ENCODE measurements at places on chromosomes 7 and 10. TPM values are rescaled to one million over a fixed set of nuclear protein-coding genes. Genes with fewer than 3 reads are reported as not detected.

DNA sequence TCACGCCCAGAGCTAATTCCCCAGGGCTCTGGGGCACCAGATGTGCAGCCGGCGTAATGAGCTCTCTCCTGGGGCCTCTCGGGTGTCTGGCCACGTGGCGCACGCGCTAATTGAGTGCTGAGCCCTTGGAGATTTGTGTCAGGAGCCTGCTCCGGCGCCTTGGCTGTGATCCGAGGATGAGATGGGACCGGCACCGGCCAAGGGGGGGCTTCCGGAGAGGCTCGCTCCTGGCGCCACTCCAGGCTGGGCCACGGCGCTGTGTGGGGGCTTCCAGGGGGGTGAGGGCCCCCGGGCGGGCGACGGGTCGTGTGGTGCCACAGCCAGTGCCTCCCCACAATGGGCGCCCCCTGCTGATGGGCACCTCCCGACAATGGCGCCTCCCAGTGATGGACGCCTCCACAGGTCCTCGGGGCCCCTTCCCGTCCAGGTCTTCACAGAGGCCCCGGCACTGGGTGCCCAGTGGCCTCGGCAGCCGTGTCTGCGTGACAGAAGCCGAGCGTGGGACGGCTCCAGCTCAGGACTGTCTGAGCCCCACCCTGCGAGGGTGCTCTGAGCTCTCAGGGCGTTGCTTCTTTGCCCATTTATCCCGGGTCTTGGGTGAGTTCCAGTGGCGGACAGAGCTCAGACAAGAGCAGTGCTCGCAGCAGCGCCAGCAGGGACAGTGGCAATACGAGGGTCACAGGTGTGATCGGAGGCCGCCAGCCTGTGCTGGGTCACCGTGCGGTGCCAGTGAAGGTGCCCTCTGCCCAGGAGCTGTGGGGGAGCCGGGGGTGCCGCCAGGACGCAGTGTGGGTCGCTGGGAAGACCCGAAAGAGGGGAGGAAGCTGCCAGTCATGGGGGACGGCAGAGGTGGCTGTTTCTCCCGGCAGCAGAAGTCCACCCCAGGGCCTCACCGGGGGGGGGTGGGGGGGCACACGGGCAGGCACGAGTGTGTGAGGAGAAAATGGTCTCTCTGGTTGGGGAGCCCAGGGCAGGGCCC, 8.2 kb upstream of the NKX6-2 start:
- H3K4me3 ChIP-seq, result no peak overlapping the region
- no peaks in the 10 kb centered on the region for H3K36me3 ChIP-seq
- H3K27ac ChIP-seq, result no peak overlapping the region
- no peaks in the 10 kb centered on the region for H3K27me3 ChIP-seq

DNA sequence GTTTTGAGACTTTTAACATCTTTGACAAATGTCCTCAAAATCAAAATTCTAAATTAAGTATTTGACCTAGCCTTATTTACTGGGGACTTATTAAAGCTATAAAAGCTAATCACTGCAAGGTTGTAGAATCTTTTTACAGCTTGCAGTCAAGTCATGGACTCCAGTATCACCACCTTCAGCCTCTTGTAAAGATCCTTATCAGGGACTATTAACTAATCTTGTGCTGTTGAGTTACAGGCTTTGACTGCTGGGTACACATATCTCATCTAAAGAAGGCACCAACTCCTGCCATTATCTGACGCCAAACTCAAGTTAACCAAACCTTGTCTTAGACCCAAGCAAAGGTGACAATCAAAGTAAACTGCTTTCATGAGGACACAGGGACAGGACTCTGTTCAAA, 621.0 kb upstream of the IGFBP3 start:
- no peaks in the 10 kb centered on the region for H3K36me3 ChIP-seq
- no peak overlapping the region for H3K27ac ChIP-seq
- no peak for DNase-seq
- H3K27me3 ChIP-seq, result no peaks in the 10 kb centered on the region
- no peaks in the 10 kb centered on the region for H3K4me1 ChIP-seq

Gene ANKRD61
- not detected for total RNA-seq

Gene CLRN3
- total RNA-seq, result not detected

DNA sequence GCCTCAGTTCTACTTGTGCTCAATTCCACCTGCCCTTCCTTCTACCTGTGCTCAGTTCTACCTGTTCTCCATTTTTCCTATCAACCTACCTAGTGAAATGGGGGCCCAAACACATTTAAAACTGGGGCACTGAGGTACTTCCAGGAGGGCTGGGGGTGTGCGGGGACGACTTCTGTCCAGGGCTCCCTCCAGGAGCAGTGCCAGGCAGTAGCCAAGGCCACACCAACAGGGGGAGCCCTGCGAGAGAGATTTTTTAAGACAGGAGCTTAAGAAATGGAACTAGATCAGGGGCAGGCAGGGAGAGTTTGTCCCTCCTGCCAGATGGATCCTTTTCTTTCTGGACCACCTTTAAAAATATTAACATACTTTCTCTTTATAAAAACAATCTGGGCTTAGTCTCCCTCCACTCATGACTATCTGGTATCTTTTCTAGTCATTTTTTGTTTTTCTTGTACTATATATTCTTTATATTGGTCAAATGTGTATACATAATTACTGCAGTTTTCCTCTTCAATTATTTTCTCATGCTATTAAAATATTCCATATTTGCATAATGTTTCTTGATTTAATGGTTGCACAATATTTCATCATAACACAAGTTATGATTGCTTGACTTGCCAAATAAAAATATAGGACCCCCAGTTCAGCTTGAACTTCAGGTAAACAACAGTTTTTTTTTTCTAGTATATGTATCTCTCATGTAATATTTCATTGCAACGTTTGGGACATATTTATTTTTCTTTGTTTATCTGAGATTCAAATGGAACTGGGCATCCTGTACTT, 47.3 kb upstream of the INSYN2A start:
- no peaks in the 10 kb centered on the region for H3K4me1 ChIP-seq
- H3K4me3 ChIP-seq, result no peak overlapping the region
- H3K27me3 ChIP-seq, result no peaks in the 10 kb centered on the region
- no peaks in the 10 kb centered on the region for H3K36me3 ChIP-seq
- no peak overlapping the region for H3K27ac ChIP-seq

Measured in vagina (tissue), 2 donors.